ENCODE measurements at places on chromosomes 11 and 22.

- no peak for DNase-seq
Observed at GRCh38 chr22:46991666-46992065, 229.2 kb downstream of the TBC1D22A start.

DNA sequence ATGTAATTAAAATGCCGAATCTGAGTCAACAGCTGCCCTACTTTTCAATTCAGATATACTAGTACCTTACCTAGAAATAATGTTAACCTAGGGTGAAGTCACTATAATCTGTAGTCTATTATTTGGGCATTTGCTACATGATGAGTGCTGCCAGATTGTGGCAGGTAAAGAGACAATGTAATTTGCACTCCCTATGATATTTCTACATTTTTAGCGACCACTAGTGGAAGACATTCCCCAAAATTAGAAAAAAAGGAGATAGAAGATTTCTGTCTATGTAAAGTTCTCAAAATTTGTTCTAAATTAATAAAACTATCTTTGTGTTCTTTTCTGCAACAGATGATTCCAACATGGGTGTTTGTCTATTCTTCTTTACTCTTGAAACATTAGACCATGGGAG lies 14.1 kb downstream of the MS4A1 start:
- no peak for DNase-seq

DNA sequence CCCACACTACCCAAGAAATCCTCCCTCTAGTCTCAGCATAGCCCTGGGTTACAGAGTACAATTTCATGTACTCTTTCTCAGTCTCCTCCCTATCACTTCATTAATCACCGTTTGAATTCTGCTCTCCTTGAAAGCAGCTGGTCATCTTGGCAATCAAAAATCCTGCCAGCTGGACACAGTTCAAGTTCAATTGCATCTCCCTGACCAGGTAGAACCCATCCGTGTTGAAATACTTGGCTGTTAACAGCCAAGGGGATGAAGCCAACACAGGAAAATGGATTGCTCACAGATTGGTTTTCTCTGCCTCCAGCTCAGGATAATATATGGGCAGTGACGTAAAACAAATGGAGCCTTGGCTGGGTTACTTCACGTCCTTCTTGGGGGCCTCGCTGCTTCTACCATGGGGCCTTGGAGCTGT lies 55.1 kb upstream of the GRK3 start:
- no peak for DNase-seq

- DNase-seq, result no peak
Observed at GRCh38 chr22:25692397-25693267, 49.4 kb upstream of the MYO18B start.

DNA sequence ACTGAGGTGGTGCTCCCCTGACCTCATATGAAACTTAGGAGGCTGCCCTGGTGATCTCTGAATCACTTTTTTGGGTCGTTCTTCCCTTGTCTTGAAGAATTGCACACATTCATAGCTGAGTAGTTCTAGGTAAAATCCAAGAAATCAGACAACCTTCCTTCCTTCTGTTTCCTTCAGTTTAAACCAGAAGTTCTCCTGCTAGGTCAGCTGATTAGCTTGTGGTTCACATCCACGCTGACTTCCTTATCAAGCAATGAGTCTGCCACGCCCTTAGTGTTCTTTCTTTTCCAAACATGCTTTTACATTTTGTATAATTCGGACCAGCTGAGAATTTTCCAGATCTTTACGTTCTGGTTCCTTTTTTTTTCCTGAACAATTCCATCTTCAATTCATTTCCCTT lies 892.8 kb downstream of the NTM start:
- DNase-seq, result no peak

GRCh38 chr11:77604281-77604680 lies 14.5 kb downstream of the AQP11 start:
- no peak for DNase-seq

- no peak for DNase-seq
Observed at GRCh38 chr11:674406-674805, 20.6 kb downstream of the DEAF1 start.

DNA sequence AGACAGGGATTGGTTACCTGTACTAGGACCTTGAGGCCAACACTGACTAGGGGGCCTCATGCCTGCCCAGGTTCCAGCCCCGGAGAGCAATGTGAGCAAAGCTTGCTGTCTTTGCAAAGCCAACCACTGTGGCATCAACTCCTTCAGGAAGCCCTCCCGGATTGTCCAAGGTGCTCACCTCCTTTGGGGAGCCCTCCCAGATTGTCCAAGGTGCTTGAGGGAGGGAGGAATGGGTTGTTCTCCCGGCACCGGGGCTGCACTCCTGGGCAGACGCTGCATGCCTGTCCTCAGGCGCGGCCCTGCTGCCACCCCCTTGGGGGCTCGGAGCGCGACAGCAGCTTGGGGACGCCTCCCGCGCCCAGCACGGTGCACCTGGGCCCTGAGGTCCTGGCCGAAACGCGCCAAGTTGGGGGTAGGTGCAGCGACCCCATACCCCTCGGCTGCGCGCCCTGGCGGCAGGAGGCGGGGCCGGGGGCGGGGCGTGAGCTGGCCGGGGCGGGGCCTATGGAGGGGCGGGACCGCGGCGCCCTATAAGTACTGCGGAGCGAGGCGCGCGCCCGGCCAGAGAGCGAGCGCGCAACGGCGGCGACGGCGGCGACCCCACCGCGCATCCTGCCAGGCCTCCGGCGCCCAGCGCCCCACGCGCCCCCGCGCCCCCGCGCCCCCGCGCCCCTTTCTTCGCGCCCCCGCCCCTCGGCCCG lies at the start of gene CD81:
Gene CD81, plus strand, starts transcription at position 560 of the 701 bp plus-strand sequence. CDS start 240 bp downstream, outside the sequence.
- no peak for DNase-seq

DNA sequence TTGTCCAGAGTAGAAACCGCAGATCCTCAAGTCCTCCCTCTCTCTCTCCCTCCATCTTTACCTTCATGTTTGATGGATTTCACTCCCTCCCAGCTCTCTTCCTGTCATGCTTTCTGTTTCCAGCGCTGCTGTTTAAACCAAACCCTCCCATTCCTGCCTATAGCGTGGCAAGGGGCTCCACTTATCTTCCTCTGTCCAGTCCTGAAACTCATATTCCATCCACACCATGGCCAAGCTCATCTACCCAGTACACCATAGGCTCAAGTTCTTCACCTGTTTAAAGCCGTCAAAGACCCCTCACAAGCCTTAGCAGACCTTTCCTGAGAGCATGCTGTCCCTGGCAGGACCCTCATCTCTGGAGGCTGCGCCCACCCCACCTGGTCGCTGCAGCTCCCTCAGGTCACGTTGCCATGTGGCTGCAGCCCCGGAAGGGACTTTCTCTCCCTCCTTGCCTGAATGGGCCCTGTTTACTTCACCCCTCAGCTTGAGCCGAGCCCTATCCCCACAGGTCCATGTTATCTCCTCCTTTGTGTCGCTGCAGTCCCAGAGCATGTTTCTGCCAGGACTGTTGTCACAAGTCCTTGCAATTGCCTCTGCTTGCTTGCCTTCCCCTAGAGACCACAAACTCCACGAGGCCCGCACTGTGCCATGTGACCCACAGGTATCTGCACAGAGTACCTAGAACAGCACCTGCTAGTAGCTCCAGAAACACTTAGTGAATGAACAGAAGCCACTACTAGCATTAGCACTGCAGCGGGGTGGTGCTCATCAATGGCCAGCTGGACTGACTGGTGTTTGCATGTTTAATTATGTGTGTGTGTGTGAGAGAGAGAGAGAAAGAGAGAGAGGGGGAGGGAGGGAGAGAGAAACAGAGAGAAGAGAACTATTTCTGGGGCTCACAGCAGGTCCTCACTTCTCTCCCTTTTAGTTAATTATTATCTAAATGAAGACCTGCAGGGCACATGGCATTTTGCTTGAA lies 149.4 kb upstream of the SNX19 start:
- no peak for DNase-seq

- DNase-seq, result no peak
Observed at GRCh38 chr22:43521716-43522115, 109.9 kb downstream of the MPPED1 start.

DNA sequence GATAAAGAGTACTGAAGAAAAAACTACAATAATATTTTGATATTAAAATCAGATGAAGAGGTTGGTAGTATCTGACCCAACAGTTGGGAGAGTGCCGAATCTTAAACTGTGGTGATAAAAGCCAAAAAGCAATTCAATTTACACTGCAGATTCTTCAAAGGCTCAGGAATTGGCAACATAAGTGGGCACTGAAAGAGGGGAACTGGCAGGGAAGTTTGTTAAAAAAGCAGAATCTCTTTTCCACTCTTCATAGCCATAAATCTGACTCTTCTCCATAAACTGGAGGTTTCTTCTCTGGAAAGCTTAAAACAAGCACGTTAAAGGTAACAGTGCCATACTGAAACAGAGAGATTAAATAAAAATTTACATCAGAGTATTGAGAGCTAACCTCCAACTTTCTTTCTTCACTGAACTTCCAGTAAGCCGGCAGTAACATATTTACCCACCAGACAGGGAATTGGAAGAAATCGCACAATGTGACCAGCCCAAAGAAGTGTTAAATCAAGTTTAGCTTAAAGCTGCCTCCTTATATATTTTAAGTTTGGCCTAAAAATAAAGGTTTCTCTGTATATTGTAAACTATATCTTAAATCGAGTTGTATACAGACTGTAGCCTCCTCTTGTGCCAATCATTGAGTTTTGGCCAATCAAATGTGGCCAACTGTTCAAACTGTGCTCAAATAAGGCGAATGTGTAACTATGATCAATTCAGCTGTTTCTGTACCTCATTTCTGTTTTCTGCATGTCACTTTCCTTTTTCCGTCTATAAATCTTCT lies 358.3 kb downstream of the NXPE2 start:
- DNase-seq, result no peak

- no peak for DNase-seq
Observed at GRCh38 chr22:19289475-19290161, 1.9 kb downstream of the CLTCL1 start.

GRCh38 chr11:2200536-2200935 lies 28.9 kb upstream of the TH start:
- no peak for DNase-seq

DNA sequence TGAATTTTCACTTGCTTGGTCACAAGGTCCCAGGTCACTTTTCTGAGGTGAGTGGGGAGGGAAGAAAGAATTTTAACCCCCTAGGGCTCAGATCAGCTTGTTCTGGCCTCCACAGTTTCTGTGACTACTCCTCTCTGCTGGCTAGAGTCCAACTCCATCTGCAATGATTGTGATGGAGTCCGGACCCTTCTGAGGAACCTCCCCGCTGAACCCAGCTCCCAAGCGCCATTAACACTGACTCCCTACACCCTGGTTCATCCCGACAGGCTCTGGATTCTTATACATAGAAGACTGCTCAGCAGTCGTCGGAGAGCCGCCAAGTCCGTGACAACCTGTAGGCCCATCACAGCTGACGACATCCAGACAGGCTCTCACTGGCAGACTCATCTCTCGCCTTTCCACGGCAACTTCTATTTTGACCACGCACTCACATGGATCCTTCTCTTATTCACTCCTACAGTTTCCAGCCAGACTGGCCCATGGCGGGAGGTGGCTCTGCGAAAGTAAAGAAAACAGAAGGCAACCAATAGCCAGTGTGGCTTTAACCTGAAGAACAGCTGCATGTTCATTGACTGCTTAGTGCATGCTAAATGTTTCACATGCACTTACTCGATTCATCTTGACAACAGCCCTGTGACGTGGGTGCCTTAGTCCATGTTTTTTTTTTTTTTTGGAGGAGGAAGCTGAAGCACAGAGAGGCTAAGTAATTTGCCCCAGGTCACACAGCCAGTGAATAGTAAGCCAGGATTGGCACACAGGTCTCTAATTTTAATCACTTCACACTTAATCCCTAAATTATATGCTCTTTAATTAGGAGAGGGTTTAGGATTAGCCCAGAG lies 68.0 kb upstream of the PRDM11 start:
- no peak for DNase-seq

DNA sequence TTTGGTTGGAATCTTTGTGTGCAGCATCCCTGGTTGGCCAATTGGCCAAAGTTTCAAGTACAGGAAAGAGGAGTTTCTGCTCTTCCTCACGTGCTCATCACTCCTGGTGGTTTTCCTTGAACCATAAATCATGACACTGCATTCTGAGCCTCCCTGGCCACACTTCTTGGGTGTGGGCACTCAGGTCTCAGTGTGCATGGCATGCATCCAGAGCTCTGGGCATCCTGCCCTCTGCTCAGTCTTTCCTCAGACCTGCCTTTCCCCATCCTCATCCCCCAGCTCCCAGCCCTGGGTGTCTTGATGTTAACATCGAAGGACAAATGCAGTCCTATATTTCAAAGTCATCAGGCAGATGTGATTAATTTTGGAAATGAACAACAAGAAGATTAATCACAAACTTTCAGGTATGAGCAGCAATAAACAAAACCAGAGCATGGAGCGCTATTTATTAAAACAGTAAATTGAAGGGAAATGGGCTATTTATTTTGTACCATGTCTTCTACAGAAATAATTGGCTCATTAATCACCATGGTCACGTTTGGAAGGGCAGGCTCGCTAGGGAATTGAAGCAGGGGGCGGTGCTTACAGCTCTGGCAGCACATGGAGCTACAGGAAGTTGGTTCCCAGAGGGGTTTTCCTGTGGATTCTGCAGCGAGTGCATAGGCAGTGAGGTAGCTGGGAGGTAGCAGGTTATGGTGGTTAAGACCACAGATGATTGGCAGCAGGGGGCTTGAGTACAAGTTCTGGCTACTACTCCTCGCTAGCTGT lies 89.6 kb downstream of the CSNK2A3 start:
- DNase-seq, result no peak

DNA sequence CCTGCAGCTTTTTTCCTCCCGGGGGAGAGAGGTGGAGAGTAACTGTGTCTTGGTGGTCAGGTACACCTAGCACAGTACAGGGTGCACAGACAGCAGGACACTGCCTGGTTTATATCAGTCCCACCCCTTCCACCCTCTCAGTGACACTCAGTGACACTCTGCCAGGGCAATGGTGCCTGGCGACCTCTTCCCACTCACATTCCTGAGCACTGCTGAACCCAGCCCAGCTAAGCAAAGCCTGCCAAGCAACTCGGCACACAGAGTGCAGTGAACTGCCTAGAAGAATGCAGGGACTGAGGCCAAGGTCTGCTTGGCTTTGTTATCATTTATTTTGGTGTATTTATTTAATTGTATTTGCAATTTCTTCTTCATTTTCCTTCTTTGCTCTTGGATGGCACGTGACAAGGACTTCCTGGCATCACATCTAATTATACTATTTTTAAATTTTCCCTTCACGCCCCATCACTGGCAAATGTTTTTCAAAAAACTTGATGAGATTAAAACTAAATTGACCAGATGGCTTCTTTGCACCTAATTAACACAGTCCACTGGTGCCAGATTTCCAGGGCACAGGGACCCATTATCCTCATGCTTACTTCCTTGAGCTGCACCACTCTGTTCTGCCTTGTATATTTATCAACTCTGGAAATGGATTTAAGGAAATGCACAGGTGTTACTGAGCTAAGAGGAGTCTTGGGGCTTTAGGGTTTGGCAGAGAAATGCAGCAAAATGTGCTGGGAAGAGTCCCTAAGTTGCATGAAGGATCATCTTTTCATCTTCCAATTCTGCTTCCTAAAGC lies 205.6 kb downstream of the ADAMTS15 start:
- DNase-seq, result no peak

- no peak for DNase-seq
Observed at GRCh38 chr11:131464461-131464860, 94.0 kb downstream of the NTM start.

Measured in forelimb muscle (tissue), 1 donor.